ENCODE measurements at places on chromosomes 12 and 14.
A peak's percentile ranks its signal among the peaks of the same experiment; 100 is the strongest.

DNA sequence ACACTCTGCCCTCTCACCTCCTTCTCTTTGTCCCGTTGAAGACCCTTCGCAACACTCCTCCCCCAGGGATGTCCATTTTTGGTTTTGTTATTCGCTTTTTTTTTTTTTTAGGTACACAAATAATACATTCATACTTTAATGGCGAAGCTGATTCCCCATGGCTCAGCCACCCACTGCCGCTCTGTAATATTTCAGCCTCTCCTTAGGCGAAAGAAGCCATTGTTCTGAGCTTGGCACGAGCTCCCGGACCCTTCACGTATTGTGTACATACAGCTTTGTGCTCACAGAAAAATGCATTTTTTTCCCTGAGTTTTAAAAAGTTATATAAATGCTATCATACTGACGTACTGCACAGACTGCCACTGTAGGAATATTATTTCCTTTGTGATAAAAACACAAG is 115.0 kb downstream of the TMEM132C start:
- DNase-seq: no peak

DNA sequence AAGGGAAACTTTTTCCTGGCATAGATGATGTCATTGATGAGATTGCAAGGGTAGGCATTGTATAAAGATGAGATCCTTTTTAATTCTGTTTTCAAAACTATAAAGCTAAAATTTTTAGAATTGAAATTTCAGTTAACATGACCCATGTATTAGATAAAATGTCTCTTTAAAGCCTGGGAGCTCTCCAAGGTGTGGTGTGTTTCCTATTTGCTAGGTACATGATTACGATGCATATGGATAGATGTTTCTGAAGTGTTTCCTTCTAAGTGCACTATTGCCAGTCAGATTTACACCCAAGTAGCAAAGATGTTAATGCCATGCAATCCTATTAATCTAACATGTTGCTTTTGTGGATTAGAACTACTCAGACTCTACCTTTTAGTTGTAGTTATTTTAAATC is 834.7 kb downstream of the DIO2 start:
- no peak for DNase-seq

DNA sequence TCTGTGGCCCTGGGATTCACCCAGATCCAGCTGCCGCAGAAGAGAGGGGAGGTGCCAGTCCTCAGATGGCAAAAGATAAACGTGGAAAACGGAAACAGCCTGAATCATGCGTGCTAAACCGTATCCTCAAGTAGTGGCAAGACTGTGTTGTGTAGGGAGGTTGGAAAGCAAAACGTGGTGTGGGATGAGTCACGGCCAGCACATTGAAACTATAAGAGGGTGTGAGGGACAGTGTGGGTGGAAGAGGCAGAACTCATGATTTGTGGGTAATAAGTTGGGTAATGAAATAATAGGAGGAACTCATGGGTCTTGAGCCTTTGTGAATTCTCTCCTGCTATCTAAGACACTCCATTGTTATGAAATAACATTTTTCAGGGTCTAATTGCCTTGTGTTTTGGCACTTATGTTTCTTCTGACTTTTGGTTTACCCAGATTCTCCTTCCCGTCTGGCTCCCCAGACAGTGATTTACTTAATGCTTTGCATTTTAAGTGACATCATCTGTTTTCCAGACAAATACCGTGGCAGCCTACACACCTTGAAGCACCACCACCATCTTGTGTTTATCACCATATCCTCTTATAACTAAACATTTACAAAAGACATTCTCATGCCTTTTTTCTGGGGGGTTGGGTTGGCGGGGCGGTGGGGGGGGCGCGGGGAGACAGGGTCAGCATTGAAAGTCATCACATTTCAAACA is 62.3 kb upstream of the PTCSC3 start:
- no peak for DNase-seq

- DNase-seq: peak; percentile 34
These were observed 52.8 kb downstream of the ARF6 start for GRCh38 chr14:49945448-49946319.

GRCh38 chr12:129564768-129565167 is 339.1 kb downstream of the TMEM132D start:
- DNase-seq: no peak

GRCh38 chr14:25406818-25407217 is 356.9 kb upstream of the STXBP6 start:
- DNase-seq: peak; percentile 30

DNA sequence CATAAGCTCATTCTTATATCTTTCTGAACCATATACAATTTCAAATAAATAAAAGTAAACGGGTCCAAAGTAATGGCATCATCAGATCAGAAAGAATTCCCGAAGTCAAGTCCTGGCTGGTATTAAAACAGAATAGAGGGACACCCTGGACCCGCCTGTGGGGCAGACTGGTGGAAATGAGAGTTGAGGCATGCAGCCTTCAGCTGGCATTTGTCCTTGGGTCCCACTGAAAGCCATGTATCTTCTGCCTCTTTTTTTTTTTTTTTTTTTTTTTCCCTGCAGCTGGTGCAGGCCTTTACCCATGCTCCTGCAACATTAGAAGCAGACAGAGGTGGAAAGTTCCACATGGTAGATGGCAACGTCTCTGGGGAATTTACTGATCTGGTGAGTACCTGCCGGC is 9.9 kb downstream of the AHSA1 start:
- DNase-seq: no peak

- no peak for DNase-seq
These were observed 82.9 kb upstream of the CLMN start for GRCh38 chr14:95402578-95402977.

All from stimulated activated CD8-positive, alpha-beta memory T cell treated with anti-CD3 and anti-CD28 coated beads, Interleukin-4, amount 100 ng/mL, for 48 hours (primary cell).